ENCODE measurements at places on chromosomes 5 and 9. TPM values are rescaled to one million over a fixed set of nuclear protein-coding genes. Genes with fewer than 3 reads are reported as not detected.

ANKRD20A1 gene
- total RNA-seq: not detected

FRMPD1 gene
- under 0.01 TPM for total RNA-seq

F2RL2 gene
- 0.78 TPM for total RNA-seq

EMB gene
- total RNA-seq: 0.98 TPM

F2R gene
- 63.9 TPM for total RNA-seq

SEMA4D gene
- total RNA-seq: 0.39 TPM

DOK3 gene
- total RNA-seq: 1.4 TPM

NLN gene
- total RNA-seq: 34.9 TPM

PCDHB9 gene
- under 0.01 TPM for total RNA-seq

UBTD2 gene
- total RNA-seq: 16.6 TPM

SLC28A3 gene
- under 0.01 TPM for total RNA-seq

HAVCR1 gene
- 0.37 TPM for total RNA-seq

CTNND2 gene
- total RNA-seq: under 0.01 TPM

GPRIN1 gene
- 8.0 TPM for total RNA-seq

AQP7 gene
- 0.59 TPM for total RNA-seq

WHRN gene
- total RNA-seq: 0.78 TPM

ANGPTL2 gene
- 19.9 TPM for total RNA-seq

PRDM9 gene
- total RNA-seq: not detected

STKLD1 gene
- under 0.01 TPM for total RNA-seq

OR1L4 gene
- total RNA-seq: not detected

DOLPP1 gene
- total RNA-seq: 8.1 TPM

CHSY3 gene
- 8.8 TPM for total RNA-seq

PCAT7 gene
- total RNA-seq: not detected

WDR31 gene
- total RNA-seq: 0.98 TPM

PPP2R2B gene
- not detected for total RNA-seq

SPRY4 gene
- 14.7 TPM for total RNA-seq

SLC2A6 gene
- 22.4 TPM for total RNA-seq

KCNN2 gene
- not detected for total RNA-seq

TMEFF1 gene
- total RNA-seq: 0.78 TPM

OCLN gene
- 5.5 TPM for total RNA-seq

FBP2 gene
- total RNA-seq: under 0.01 TPM

FCHSD1 gene
- total RNA-seq: 11.4 TPM

SLC6A18 gene
- not detected for total RNA-seq

AGXT2 gene
- total RNA-seq: not detected

STPG3 gene
- total RNA-seq: not detected

CDH9 gene
- not detected for total RNA-seq

FGD3 gene
- total RNA-seq: not detected

RANBP3L gene
- not detected for total RNA-seq

TRIM23 gene
- total RNA-seq: 20.6 TPM

CORO2A gene
- total RNA-seq: under 0.01 TPM

LOX gene
- 26.4 TPM for total RNA-seq

MIGA2 gene
- total RNA-seq: 24.6 TPM

DMRTA1 gene
- 0.78 TPM for total RNA-seq

PALM2AKAP2 gene
- 13.3 TPM for total RNA-seq

ARSK gene
- 8.4 TPM for total RNA-seq

DDX46 gene
- total RNA-seq: 21.3 TPM

ZNF300 gene
- 6.3 TPM for total RNA-seq

PCDHA1 gene
- total RNA-seq: not detected

PCDHA2 gene
- total RNA-seq: not detected

S1PR3 gene
- 92.2 TPM for total RNA-seq

PCDHA13 gene
- not detected for total RNA-seq

NKD2 gene
- total RNA-seq: 0.20 TPM

Measured in subcutaneous preadipocyte (primary cell).